Activated CD4-positive, alpha-beta T cell treated with anti-CD3 and anti-CD28 coated beads, Interleukin-2, amount 50 U/mL, for 24 hours (primary cell): ENCODE measurements at places on chromosomes 2 and 18.

- no peak for DNase-seq
Measured at GRCh38 chr2:46230677-46231425, 66.4 kb upstream of the EPAS1 start.

DNA sequence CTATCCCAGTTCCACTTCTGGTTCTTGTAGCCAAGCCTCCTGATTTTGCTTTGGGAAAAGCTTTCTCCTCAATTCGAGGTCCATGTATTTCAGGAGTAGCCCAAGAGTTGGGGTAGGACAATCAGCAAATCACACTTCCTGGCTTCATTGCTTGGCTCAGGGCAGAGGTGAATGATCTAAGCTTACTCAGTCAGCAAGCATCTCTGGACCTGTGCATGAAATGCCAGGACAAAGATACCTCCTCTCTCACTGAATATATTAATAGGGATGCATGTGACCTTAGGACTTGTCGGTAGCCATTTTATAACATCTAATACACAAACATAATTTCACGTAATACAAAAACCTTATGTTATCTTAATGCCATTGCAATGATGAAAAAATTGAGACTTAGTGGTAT, 373.1 kb downstream of the TGIF1 start:
- no peak for DNase-seq

- DNase-seq, result no peak
Measured at GRCh38 chr2:160397530-160397865, 96.1 kb downstream of the RBMS1 start.

GRCh38 chr2:39719317-39719716, 53.6 kb downstream of the TMEM178A start:
- no peak for DNase-seq

DNA sequence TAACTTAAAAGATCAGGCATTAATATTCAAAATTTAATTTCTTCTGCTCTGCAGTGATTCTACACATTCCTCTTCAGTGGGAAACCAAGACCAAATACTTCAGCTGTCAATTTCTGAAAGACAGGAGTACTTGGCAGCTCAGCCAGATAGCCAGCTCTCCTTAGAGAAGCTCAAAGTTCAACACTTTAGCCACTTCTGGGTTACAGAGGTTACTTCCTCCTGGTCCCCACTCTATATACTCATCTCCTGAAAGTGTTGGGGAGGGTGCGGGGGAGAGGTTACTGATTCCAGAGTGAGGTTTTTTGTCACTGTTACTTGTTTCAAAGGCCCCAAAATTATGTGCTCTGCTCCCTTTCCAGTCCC, 4.1 kb downstream of the CYTIP start:
- peak; percentile 49 for DNase-seq

DNA sequence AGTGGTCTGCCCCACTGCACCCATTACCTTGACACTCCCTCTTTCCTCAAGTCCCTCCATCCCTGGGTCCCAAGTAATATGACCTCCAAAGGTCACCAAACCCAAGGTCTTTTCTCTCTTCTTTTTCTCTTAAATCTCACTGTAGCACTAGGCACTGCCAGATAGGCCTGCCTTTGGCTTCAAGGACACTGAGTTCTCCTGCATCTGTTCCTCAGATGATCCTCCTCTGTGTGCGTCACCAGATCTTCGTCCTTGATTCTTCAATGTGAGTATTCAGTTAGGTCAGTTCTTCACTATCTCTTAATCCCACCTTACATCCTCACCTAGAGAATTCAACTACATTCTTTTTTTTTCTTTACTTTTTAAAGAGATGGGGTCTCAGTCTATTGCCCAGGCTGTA, 249.2 kb downstream of the NBAS start:
- no peak for DNase-seq

DNA sequence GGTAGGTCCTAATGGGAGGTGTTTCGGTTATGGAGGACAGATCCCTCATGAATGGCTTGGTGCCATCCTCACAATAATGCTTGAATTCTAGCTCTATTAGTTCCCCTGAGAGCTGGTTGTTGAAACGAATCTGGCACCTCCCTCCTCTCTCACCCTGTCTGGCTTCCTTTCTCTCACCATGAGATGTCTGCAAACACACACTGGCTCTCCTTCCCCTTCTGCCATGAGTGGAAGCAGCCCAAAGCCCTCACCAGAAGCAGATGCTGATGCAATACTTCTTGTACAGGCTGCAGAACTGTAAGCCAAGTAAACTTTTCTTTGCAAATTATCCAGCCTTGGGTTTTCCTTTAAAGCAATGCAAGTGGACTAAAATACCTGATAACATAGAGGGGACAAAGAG, 86.6 kb downstream of the RND3 start:
- no peak for DNase-seq

DNA sequence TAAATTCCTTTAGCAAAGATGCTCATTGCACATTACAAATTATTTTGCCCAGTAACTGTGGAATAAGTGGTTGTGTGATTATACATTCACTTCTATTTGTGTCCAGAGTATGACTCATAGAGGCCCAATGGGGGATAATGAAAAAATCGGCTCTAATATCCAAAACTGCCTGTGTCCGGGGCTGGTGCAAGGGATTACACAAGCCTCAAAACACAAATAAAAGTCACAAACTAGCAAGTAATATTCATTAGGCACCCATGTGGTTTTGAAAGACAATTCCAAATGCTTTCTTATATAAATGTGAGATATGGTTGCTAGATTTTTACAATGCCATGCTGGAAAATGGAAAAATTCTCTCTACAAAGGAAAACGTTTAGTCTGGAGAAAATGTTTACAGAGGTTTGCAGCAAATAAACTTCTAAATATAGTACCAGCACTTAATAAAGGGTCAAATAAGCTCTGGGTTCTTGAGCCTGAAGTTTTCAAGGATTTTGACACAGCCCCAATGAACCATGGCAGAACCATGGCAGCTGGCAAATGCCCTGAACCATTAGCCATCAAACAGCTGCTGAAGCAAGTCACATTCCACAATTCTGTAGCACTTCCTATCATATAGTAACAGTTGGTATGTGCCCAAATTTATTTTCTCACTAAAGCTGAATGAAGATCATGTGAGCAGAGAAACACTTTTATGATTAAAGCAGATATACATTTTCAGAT, 40.5 kb downstream of the IRS1 start:
- DNase-seq, result no peak

GRCh38 chr18:42011053-42011452, 56.0 kb downstream of the PIK3C3 start:
- no peak for DNase-seq

- no peak for DNase-seq
Measured at GRCh38 chr2:239378021-239378917, 22.6 kb downstream of the HDAC4 start.

DNA sequence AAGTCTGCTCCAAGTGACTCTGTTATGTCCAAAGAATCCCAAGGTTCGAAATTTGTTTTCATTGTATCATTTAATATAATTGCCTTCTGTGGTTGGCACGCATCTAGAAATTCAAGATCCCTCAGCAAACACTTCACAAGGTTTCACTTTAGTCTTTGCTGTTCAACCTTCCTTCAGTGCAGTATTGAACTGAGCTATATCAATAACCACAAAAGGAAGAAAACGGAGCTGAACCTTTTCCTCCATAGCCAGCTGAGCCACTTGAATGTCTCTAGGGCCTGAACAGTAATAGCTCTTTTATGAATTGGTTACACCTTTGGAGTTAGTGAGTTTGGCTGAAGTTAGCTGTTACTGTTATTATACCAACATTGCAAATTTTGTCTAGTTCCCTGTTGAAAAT, 357.7 kb upstream of the HNRNPA3 start:
- no peak for DNase-seq

DNA sequence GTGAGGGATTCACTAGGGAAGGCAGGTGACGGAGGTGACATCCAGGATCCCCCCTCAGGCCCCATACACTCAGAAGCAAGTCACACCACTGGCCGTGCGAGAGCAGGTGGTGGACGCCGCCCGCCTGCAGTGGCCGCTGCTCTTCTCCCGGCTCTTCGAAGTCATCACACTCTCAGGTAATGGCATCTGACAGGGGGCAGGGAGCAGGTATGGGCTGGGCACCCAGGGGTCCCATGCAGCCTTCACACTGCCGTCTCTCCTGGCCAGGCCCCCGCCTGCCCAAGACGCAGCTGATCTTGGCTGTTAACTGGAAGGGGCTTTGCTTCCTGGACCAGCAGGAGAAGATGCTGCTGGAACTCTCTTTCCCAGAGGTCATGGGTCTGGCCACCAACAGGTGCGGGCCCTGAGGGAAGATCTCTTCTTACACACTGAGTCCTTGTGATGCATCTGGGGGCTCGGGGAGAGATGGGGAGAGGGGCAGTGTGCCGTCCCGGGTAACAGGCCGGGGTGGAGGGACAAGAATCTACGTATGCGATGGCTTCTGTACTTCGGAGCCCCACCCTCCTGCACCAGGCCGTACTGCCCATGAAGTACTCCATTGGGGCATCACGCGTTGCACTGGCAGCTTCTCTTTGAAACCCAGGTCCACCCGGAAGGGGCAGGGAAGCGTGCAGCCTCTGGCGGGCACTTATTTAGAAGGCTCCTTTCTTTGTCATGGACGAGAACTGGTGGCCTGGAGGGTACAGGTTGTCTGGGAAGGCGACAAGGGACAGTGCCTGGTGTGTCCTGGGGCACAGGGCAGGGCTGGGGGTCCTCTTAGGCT, 18.8 kb upstream of the GPR17 start:
- DNase-seq, result no peak

DNA sequence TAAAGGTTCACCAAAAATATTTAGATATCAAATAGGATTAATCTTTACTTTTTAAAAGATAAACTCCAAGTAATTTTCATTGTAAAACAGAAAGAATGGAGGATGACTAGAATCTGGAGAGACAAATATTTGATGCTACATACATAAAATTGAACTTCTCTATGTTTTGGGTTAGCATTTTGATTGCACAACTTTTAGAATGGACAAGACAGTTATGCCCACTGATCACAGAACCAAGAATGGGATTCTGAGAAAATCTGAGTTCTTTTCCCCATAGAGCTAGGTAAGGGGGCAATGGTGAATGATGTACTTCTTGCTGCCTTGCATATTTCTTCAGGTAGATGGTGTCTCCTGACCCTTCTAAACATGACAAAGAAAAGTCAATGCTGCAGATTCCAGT, 191.2 kb upstream of the ZEB2 start:
- DNase-seq, result no peak

GRCh38 chr2:150674283-150674682, 186.8 kb upstream of the RND3 start:
- DNase-seq, result no peak

DNA sequence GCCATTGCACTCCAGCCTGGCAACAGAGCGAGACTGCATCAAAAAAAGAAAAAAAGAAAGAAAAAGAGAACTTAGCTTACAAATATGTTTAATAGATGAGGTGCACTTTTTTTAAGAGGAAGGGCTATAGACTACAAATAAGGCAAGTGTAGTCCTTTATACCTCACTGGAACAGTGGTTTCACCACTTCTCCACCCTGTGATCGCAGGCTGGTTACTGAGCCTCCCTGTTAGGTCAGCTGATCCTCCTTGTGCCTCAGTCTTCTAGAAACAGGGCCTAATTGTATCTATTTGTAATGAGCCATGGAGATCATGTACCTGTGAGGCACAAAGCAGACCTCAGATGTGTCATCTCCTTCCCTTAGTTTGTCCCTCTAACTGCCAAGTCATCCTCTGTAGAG, 4.5 kb downstream of the CXCR2 start:
- no peak for DNase-seq

GRCh38 chr2:227423656-227424499, 36.1 kb upstream of the SCYGR1 start:
- no peak for DNase-seq

- DNase-seq, result no peak
Measured at GRCh38 chr2:108364676-108365297, 13.0 kb upstream of the SULT1C4 start.
